Panc1 (cell line): ENCODE measurements at places on chromosomes 2 and 18.
A peak's percentile ranks its signal among the peaks of the same experiment; 100 is the strongest.

GRCh38 chr18:25279556-25279955, 72.4 kb downstream of the ZNF521 start:
- DNase-seq, result no peak

GRCh38 chr2:149020432-149020851, 18.1 kb upstream of the LYPD6B start:
- DNase-seq, result no peak

- DNase-seq, result no peak
Observed at GRCh38 chr2:19846030-19846429, 55.8 kb downstream of the TTC32 start.

DNA sequence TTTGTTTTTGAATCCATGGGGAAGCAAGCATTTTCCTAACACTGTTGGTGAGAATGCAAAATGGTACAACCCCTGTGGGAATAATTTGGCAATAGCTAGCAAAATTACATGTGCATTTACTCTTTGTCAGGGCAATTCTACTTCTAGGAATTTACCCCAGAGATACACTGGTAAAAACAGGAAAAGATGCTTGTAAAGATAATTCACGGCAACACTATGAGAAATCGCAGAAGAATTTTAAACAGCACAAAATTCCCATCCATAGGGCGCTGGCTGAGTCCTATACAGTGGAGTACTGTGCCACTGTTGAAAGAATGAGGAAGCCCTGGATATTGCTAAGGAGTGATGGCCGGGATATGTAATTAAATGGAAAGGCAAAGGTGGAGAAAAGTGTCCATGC, 75.8 kb downstream of the DGKD start:
- no peak for DNase-seq

DNA sequence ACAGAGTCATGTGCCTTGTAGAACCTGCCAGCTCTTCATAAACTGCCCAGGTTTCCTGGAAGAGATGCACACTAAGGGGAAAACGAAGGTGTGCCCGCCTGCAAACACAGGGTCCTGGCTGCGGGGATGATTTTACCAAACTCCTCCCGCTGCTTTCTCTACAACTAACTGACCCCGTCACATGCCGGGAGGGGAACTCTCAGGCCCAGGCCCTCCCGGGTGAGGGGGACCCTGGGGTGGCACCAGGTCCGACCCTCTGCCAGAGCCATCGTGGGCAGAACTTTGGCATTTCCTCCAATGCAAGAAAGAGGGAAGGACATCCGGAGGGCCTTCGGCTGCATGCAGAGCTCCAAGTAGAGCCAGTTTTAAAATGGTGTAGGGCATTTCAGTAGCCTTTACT, 28.6 kb downstream of the CAPN13 start:
- DNase-seq, result no peak

- no peak for DNase-seq
Observed at GRCh38 chr2:201859949-201860348, 53.6 kb downstream of the CDK15 start.

DNA sequence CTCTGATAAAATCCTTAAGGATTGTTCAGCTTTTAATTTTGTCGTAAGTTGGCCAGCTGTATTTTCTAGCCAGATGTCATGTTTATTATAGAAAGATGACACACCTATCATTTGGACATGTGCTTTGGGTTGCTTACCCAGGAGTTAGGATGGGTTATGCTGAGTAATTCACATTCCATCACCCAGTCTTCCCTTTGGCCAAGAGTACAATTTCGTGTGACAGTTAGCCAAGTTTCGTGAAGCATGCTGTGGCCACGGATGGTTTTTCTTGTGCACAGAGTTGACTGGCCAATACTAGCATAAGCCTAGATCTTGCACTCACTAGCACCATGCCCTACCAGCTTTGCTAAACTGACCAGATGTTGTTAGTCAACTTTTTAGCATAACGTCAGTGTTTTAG, 5.8 kb downstream of the MAPRE3 start:
- no peak for DNase-seq

DNA sequence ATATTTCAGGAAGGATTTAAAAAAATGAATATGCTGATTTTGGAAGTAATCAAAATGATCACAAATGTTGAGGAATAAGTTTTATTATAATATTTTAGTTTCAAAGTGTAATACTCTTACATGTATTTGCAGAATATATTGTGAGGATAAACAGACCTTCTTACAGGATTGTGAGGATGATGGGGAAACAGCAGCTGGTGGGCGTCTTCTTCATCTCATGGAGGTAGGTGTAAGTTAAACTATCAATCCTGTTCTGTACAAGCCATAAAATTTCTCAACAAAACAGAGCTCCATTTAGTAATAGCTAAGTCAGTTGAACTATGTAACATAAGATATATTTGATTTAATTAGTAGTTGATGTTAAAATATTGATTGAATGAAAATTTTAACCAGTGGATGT, 12.5 kb upstream of the HRH4 start:
- no peak for DNase-seq

- DNase-seq, result no peak
Observed at GRCh38 chr2:104867813-104868504, 14.0 kb downstream of the POU3F3 start.

DNA sequence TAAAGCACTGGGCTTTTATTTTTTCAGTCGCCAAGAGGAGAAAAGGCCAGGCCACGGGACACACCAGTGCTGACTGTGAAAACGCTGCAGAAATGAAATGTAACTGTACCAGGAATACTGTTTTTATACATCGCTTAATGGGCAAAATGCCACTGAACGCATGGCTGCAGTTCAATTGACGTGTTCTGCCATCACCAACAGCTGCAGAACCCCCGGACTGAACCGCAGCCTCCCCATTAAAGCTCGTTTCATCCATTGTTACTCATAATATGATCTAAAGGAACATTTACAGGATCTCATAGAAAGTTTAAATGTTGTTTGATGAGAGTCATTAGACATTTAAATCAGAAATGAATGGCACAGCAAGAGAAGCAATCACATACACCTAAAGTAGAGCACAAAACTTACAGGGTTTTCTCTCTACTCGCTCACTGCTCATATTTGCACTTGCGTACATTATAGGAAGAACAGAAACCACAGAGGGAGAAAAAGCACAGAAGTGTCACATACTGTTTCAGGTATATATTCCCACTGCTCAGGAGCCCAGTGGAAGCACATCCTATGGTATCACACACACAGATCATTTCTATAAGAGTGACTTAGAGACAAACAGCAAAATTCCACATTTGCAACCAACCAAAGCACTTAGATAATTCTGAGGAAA, 35.3 kb downstream of the TCF4 start:
- DNase-seq, result no peak

DNA sequence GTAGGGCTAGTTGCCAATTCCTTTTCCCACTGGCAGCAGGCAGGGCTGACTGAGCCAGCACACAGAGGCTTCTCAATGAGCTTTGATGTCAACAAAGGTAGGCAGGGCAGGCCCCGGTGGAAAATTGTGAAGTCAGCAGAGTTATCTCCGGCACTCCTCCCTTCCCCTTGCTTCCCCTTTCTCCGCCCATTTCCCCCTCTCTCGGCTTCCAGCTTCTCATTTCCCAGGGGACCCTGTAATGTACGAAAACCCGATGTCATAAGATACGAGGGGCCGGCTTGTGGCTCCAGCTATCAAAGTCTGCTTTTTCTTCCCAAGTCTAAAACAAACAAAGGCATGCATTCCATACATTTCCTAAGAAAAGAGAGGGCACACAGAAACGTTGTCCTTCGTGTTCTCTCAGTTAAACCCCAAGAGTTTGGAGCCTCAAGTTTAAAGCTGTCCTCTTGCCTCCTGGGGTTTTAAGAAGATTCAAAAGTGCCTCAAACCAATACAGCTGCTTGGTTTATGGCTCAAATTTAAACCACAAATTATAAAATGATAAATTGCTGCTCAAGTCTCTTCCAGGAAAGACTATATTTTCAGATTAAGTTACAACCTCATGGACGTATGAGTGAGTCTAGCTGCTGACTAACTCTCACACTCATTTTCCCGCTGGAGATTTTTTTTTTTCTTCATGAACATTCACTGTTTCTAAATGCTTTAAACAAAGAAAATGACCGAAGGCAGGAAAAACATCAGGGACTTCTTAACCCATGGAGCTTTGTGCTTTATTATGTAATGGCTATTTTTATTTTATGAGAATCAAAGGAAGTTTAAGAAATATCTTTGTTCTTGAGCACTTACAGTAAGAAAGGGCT, 27.2 kb upstream of the EML4 start:
- DNase-seq, result no peak

- DNase-seq, result no peak
Observed at GRCh38 chr2:135149251-135149650, 97.2 kb downstream of the RAB3GAP1 start.

DNA sequence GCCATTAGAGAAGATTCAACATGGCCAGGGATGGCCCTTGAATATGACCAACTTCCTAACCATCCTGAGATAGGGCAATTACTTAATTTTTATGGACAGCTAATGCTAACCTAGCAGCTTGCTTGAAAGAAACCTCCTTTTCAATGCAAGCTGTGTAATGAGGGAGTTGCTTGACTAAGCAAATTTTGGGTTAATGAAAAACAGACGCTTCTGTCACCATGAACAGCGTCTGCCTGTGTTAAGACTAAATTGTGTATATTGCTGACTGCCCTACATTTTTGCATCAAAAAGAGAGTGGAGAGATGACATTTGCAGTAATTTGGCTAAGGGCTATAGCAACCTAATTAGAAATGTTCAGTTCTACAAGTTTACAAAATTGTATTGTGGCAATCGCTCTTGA, 319.2 kb upstream of the LRATD1 start:
- DNase-seq, result no peak

GRCh38 chr2:220076734-220077133, 449.3 kb downstream of the SLC4A3 start:
- no peak for DNase-seq

- DNase-seq, result peak; percentile 24
Observed at GRCh38 chr2:172864182-172864581, 128.5 kb downstream of the RAPGEF4 start.

- no peak for DNase-seq
Observed at GRCh38 chr2:223297788-223298187, 245.8 kb downstream of the KCNE4 start.

GRCh38 chr2:43314299-43314927, 88.0 kb upstream of the ZFP36L2 start:
- no peak for DNase-seq

DNA sequence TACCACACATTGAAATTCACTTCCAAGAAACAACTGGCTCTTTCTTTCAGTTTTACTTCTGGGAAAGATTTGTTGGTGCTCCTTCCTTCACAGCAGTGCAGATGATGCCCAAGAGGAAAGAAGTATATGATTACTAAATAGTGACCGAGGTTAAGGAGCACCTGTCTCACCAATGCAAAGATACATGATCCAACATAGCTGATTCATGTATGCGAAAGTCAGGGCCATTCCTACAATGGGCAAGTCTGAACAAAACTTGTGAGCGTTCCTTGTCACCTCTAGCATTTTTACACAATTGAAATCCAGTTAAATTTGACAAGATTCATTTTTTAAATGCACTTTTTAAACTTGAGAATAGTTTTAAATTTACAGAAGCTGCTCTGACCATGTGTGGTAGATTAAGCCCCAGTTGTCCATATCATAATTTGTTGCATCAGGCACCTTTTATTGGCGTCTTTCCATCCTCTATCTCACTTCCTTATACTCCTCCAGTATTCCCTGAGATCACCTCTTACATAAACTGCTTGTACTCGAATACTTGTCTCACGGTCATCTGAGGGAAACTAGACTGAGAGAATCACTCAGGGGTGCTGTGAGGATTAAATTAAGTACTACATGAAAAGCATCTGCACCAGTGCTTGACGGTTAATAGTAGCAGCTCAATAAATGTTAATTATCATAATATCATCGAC, 438.8 kb upstream of the CDH20 start:
- DNase-seq, result no peak

- no peak for DNase-seq
Observed at GRCh38 chr2:68135448-68136320, 22.0 kb upstream of the PNO1 start.

DNA sequence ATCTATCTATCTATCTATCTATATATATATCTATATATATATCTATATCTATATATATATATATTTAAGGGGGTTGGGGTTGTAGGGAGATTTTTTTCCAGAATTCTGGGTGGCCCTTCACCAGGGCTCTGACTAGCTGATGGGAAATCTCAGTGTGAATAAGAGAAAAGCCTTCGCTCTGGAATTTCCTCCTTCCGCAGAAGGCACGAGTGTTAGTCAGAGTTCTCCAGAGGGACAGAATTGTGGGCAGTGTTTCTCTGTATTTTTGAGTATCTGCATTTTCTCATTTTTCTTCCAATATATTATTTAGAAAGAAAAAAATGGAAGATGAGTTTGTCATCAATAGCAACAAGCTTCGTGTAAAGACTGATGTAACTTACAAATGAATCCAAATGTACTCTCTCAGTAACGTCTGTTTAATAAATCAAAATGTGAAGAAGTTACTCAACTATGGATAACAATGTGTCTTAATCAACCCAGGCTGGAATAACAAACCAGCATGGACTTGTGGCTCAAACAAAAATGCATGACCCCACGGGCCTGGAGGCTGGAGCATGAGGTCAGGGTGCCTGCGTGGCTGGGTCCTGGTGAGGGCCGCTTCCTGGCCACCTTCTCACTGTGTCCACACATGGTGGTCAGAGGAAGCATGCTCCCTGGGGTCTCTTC, 10.6 kb upstream of the SNTG2 start:
- no peak for DNase-seq

DNA sequence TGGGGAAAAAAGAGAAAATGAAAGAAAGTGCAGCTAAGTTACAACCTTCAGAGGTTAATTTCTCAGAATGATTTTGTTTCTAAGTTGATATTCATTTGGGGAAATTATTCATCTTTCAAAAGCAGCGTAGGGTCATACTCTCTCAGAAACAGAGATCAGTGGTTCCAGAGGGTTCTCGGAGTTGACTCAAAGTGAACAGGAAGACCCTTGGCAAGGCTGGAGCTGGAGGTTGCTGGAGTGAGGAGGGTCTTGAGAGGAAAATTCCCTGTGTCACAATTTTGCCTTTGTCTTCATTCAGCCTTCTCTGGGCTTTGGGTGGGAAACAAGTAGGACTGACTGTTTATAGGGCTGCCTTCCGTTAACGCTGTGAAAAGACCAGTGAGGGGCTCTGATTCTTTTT, 168.2 kb downstream of the ICOS start:
- DNase-seq, result no peak

GRCh38 chr18:76367168-76368125, 127.6 kb downstream of the ZNF516 start:
- DNase-seq, result no peak

DNA sequence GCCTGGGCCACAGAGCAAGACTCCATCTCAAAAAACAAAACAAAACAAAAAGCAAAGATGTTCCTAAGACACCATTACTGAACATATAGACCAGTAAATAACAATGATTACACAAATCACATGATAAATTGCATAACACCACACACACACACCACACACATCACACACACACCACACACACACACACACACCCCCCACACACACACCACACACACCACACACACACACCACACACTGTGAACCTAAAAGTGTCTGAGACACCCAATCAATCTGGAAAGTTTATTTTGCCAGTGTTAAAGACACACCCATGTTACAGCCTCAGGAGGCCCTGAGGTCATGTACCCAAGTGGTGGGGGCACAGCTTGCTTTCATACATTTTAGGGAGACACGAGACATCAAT, 62.6 kb upstream of the ASAP2 start:
- no peak for DNase-seq
